Mammary microvascular endothelial cell (primary cell): ENCODE measurements at places on chromosomes 3 and 15. TPM values are rescaled to one million over a fixed set of nuclear protein-coding genes. Genes with fewer than 3 reads are reported as not detected.

Gene IQCF5
- total RNA-seq = not detected in 2 replicates

Gene WDR5B
- 2.4 and 2.6 TPM in 2 replicates for total RNA-seq

Gene IL16
- total RNA-seq = 1.3 and 2.1 TPM in 2 replicates

Gene CILP
- not detected in 2 replicates for total RNA-seq

Gene TICRR
- 6.0 and 6.7 TPM in 2 replicates for total RNA-seq

Gene GOLGA6A
- not detected in 2 replicates for total RNA-seq

Gene NME9
- 0.07 TPM in 1 of 2 replicates, not detected in the other for total RNA-seq

Gene ZPLD1
- total RNA-seq = not detected in 2 replicates

Gene KLHL40
- not detected in 2 replicates for total RNA-seq

Gene ERC2
- 0.05 and 0.13 TPM in 2 replicates for total RNA-seq

Gene CEP19
- total RNA-seq = 0.98 and 1.7 TPM in 2 replicates

Gene C3orf49
- not detected in 2 replicates for total RNA-seq

Gene RUBCN
- total RNA-seq = 18.2 and 39.0 TPM in 2 replicates

Gene HTR3E
- not detected in 2 replicates for total RNA-seq

Gene LSM3
- total RNA-seq = 20.6 and 23.5 TPM in 2 replicates

Gene FETUB
- total RNA-seq = not detected in 2 replicates

Gene SCN10A
- total RNA-seq = 0.07 and 0.10 TPM in 2 replicates

Gene RBP2
- not detected in 2 replicates for total RNA-seq

Gene ANKUB1
- not detected in 2 replicates for total RNA-seq

Gene SLC12A1
- total RNA-seq = not detected in 2 replicates

Gene C3orf20
- not detected in 2 replicates for total RNA-seq

Gene ARGFX
- total RNA-seq = not detected in 2 replicates
